Stimulated activated CD8-positive, alpha-beta memory T cell treated with anti-CD3 and anti-CD28 coated beads, Interleukin-15, amount 100 ng/mL, for 48 hours (primary cell): ENCODE measurements at places on chromosomes 7 and 10.

GRCh38 chr7:113062499-113062898 lies 24.1 kb downstream of the GPR85 start:
- DNase-seq: no peak

- DNase-seq: no peak
Measured at GRCh38 chr7:28813243-28813962, 144.7 kb downstream of the TRIL start.

- DNase-seq: no peak
Measured at GRCh38 chr10:88477343-88478085, 105.6 kb downstream of the RNLS start.

DNA sequence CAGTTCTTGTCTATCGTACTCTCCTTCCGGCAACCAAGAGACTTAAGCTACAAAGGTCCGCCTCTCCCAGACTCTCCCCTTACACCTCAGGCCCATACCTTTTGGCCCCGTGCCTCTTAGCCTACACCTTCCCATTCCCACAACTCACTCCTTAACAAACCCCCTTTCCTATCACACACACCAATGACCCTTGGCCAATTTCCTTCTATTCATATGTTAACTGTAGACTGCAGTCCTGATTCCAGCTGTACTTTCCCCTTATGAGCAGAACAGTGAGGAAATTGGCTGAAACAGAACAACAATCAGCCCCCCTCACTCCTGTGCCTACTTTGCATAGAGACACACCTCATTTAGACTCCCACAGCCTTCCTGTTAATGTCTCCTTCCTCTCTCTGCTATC lies 1.4 kb upstream of the TMEM139 start:
- DNase-seq: no peak

DNA sequence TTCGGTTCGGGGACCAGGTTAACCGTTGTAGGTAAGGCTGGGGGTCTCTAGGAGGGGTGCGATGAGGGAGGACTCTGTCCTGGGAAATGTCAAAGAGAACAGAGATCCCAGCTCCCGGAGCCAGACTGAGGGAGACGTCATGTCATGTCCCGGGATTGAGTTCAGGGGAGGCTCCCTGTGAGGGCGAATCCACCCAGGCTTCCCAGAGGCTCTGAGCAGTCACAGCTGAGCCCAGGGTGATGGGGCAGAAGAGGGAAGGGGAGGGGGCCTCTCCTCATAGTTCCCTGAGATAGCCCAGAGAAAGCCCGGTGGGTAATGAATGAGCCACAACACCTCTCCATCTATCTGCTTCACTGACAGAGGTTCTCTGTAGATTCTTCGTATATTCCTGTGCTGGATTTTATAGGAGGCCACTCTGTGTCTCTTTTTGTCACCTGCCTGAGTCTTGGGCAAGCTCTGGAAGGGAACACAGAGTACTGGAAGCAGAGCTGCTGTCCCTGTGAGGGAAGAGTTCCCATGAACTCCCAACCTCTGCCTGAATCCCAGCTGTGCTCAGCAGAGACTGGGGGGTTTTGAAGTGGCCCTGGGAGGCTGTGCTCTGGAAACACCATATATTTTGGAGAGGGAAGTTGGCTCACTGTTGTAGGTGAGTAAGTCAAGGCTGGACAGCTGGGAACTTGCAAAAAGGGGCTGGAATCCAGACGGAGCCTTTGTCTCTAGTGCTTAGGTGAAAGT lies 16.4 kb downstream of the PRSS2 start:
- no peak for DNase-seq

DNA sequence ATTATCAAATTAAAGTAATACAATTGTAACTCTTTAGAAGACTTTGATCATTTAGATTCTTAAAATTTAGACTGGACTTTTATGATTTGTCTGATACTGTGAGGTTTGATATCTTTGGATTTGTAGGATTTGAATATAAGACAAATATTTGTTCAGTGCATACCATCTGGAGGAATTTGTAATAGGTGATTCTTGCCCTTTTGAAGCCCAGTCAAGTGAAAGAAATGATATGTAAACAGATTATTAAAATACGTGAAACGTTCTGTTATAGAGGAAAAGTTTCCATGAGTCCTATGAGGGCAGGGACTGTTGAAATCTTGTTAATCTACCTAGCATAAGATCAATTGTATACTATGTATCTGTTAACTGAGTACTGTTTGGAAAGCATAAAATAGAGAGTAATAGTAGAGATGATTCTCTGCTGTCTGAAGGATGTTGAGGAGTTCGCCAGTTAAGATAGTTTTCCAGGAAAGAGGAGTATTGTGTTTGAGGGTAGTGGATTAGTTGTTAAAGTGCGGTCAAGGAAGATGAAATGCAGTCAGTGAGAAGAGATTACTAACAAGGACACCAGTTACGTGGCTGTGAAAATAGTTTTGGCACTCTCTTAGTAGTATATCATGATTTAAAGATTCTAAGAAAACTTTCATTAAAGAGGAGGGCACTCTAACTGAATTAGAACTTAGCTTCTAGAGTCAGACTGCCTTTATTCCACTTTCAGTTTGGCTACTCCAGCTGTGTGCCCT lies 14.4 kb downstream of the PDCD4 start:
- no peak for DNase-seq

GRCh38 chr10:35940141-35941041 lies 298.3 kb upstream of the FZD8 start:
- no peak for DNase-seq

GRCh38 chr10:106410331-106410730 lies 754.2 kb downstream of the SORCS1 start:
- no peak for DNase-seq

DNA sequence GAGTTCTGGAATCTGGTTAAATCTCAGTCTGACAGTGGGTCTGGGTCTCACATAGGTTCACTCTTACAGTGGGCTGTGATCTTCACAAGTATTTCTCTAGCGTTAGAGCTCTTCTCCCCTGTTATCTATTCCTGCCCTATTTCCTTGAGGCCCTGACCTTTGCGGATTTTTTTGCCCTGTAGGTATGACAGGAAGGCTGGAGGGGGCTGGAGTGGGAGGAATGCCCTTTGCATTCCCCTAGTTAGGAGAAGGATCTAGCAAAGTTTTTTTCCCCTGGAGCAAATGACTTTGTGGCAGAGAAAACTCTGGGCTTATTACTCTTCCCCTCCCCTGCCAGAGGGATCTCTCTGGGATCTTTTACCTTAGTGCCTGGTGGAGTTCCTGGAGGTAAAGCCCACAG lies 49.2 kb downstream of the GALNT11 start:
- no peak for DNase-seq

DNA sequence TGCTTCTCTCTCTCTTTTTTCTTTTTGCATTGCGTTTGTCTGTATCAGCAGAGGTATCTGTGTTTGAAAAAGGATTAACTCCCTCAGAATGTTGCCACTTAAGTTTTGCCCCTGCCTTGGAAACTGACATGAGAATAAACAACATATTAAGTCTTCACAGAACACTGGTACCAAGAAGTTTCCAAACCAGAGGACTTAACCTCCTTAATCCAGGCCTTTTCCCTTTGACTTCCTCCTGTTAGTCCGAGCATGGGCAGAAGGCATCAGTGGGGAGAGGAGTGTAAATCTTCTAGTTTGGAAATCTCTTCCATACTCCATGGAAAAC lies 681.4 kb downstream of the LRMDA start:
- no peak for DNase-seq

- no peak for DNase-seq
Measured at GRCh38 chr7:151964951-151965350, 8.7 kb downstream of the GALNTL5 start.

DNA sequence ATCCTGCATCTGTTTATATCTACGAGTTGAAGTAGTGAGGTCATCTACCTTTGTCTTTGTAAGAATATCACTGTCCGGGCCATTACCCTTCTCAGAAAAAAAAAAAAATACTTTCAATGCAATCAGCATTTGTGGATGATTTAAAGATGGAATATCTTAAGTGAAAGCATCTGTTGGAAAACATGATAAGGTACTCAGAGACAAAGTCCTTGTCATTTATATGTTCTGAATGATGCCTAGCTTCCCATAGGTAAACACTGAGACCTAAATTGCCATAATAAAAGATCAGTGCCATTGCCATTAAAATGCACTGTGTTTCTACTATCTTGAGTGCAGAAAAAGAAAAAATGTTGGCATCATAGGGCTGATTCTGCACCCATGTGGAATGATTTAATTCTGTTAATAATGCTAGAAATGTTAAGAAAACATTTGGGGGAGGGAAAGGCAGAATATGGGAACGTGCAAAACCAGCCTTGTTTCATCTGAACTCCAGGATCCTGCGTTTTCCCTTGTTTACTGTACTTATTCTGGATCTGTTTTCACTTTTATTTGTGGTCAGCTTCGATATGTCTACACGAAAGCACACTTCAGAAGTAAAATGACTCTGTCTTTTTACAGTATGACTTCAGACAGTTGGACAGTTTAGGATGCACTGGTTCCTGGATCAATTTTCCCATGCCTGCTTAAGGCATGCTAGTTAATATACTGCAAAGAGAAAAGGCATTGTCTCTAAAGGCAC lies 669.8 kb downstream of the SUGCT start:
- DNase-seq: no peak

DNA sequence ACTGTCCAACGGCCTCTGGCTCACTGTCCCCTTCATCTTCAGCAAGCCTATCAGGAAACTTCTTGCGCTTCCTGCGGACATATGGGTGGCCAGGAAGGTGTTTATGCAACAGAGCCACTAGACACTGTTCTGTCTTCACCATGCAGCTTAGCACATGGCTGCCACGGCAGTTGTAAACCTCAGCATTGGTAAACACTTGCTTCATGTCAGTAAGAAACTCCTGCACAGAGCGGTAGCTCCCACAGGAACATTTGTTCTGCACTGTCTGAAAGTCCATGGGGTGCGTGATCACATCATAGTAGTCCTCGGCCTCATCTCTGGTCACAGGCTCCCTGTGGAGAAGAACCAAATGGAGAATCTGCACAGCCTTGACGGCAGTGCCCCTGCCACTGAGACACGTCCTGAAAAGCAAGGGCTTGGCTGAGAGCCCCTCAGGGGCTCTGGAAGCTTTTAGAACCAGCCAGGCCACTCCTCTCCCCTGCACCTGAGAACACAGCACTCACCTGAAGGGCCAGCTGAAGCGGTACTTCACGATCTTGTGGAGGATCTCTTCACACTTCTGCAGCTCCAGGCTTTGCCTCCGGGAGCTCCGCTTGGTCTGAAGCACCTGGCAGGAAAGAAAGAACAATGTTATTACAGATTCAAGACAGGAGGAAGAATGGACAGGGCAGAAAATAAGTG lies 8.8 kb downstream of the FZD9 start:
- DNase-seq: no peak

DNA sequence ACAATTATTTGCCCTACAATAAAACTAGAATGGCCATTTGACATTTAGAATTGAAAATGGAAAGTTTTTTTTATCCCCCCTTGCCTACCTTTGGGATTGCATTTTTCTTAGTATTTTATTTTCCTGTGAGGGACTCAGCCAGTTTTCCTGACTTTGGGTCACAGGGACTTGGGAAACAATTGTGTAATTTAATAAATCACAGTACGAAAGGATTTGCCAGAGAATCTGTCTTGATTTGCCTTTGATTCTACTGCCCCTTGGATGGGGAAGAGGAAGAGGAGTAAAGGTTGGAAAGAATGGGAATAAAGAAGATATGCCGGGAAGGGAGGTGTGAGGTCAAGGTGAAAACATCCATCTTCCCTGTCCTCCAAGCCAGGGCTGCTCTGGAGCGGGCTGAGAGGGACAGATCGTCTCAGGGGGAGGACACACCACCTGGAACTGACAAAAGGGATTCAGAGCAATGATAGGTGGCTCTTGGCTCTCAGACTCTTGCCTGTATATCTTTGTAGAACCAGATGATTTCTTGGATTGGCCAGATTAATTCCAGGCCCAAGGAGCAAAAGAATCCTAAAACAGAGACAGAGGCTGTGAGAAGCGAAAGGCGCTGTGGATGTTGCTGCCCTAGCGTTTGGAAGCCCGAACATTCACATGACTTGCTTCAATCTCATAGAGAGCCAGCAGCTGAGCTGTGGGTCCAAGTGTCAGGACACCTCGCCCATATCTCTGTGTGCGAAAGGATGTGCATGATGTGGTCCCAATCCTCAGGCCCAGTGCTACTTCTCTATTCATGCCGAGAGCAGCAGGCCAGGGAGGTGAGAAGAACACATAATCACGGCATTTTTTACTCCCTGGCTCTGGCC lies 50.3 kb upstream of the ZEB1 start:
- no peak for DNase-seq

GRCh38 chr7:158344706-158345300 lies 242.8 kb downstream of the PTPRN2 start:
- no peak for DNase-seq

DNA sequence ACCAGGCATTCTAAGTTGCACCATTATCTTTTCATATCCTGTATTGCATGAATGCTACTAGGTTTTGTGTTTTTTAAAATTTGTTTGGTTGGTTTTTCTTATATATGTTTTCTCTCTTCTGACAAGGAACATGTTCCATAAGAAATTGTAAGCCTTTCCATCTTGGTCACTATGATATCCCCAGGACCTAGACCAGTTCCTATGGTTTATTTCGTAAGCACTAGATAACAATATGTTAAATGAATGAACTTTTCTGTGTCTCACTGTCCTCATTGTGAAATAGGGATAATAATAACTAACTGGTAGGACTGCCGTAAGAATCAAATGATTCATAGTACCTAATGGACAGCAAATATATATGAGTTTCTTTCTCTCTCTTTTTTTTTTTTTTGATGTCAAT lies 146.3 kb downstream of the SEMA3E start:
- no peak for DNase-seq

DNA sequence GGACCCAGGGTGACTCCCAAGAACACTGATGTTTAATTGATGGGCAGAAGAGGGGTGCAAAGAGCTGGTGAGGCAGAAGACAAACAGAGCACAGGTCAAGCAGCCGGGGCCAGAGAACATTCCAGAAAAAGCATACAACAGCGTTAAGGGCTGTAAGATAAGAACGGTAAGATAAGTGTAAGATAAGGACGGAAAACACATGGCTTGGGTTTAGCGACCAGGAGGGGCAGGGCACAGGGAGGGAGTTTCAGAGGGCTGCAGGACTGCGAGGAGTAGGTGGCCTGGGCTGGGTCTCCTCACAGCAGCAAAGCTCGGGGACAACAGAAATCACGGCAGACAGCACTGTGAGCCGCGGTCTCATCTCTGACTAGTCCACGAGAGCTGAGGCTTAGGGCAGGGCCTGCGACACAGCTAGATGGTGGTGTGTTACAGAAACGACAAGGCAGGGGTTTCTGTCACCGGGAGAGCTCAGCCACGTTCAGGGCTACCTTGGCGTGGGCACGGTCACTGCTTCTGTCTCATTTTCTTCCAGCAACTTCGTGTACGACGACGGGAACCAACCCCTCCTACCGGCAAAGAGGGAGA lies 24.6 kb downstream of the BRI3 start:
- DNase-seq: no peak

DNA sequence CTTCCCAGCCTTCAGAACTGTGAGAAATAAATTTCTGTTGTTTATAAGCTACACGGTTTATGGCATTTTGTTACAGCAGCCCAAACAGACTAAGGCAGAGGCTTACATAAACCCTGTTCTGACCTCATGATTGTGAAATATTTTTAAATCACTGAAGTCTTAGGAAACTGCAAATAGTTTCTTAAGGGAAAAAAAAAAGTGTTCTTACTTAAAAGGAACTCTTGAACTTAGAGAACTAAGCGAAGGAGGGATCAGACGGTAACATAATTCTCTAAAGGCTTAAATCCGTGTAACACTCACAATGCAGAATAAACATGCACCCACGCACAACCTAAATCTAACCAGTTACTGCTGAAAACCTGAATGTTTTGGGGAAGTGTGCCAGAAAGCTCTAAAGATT lies 749.1 kb upstream of the LRRTM3 start:
- no peak for DNase-seq
